ENCODE measurements at places on chromosomes 11 and 22.

- no peak for DNase-seq
Observed at GRCh38 chr11:119523539-119524157, 100.7 kb upstream of the THY1 start.

GRCh38 chr11:44260081-44260480 is 49.9 kb downstream of the ALX4 start:
- DNase-seq: no peak

DNA sequence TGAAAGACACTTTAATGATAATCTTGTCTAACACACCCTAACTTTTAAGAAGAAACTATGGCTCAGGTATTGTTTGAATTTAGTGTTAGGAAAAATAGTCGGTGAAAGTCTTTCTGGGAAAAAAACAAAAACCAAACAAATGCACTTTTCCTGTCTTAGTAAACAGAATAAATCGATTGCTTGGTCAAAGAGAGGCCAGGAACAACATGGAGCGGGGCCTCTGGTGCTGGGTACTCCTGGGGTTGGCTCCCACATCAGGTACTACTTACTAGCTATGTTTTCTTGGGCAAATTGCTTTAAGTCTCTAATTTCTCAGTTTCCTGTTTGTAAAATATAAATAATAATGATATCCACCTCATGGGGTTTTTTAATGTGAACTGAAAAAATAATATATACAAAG is 46.8 kb downstream of the NAV2 start:
- no peak for DNase-seq

DNA sequence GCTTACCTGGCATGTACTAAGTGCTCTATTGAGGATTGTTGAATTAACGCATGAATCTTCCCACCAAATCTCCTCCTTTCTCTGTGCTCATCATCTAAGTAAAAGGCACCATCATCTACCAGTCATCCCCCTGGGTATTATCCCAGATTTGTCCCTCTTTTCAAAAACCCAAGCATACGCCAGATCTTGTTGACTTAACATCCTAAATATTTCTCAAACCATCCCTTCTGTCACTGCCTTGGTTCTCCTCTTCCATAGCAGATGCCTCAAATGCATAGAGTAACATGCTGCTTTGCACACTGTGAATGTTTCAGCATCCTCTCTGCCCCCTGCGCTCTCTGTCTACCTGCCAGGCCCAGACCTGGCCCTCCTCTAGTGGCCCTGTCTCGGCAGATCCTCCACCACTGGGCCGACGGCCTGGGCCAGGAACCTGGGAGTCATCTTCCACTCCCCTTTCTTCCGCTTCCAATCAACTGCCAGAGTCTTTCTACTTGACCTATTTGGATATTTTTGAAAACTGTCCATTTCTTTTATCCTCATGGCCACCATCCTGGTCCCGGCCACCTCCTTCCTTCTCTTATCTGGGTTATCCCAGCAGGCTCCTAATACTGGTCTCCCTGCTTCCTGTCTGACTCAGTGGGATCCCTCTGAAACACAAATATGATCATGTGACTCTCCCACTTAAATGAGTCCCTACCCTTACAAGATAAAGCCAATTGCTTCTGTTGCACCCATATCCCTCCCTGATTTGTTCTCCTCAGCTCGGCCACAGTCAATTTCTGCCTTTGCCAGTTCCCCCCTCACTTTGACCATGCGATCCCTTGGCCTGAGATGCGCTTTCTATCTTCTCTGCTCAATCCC is 3.4 kb upstream of the TAB1 start:
- DNase-seq: no peak

DNA sequence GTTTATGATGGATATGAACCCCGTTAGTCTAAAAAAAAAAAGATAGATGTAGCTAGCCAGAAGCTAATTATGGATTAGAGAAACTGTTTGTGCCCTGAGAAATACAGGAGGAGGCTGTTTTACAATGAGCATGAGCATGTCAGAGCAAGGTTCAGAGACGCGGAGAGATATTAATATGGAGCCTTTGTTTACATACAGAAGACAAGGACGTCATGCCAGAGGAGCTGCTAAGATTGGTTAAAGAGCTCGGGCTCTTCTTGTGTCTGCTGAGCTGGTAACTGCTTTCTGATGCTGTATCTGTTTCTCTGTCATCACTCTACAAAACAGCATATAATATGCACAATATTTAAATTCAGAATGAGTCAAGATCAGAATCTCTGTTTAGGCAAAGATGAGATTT is 24.9 kb upstream of the CCDC89 start:
- DNase-seq: no peak

DNA sequence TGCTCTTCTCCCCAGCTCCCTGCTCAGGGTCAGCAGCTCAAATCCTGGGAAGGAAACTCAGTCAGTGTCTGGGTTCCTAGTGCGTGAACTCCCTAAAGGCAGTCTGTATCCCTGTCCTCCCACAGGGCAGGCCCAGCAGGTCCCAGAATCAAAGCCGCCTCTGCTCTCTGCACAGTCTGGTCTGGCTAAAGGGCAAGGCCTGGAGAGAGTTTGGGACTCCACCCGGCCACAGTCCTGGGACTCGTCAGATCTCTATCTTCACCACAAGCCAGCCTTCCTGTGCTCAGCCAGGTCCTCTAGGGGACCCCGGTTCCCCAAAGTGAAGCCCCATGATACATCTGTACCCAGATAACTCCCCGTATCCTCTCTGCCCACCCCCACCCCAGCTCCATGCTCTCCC is 56.2 kb upstream of the CSNK2A3 start:
- DNase-seq: no peak

GRCh38 chr22:27680636-27681035 is 120.9 kb downstream of the MN1 start:
- DNase-seq: no peak

DNA sequence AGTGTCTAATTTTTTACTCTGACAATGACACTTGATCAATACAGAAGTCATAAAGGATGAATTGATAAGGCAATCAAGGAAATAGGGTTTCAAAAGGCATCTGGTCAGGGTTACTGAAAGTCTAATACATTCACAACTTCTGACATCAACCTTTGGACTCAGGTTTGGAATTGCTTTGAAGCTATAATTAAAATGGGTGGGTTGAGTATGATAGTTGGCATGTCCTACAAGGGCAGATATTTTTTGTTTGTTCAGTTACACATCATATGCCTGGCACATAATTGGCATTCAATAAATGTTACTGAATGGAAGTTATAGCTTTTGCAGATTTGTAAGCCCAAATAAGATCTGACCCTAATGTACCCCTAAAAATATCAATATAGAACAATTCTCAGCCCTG is 7.3 kb upstream of the FUT4 start:
- DNase-seq: no peak

DNA sequence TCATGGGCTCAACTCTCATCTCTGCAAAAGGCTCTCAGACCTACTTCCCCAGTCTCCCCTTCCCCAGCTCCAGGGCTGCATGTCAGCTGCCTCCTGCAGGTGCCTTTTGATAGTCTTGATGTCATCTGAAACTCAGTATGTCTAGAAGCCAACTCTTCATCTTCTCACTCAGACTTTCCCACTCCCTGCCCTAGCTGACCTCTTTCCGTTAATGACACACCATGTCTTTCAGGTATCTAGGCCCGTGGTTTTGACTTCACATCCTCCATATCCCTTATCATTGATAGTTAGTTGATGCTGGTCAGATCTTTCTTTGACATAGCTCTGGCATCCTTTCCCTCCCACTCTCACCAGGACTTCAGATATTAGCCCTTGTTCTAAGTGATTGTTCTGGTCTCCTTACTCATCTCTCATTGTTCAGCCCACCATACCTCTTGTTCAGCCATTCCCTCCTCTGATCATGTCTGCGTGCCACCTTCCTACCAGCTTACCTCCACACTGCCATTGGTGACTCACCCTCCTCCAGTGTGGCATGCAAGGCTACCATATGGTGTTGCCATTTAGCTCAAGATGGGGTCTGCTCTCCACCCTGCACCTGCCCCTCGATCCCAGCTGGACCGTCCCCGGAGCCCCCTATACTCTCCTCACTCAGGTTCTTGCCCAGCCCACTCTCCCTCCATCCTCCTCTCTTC is 18.4 kb downstream of the TTC12 start:
- DNase-seq: no peak

GRCh38 chr22:44329179-44329796 is 16.5 kb upstream of the SHISAL1 start:
- DNase-seq: no peak

GRCh38 chr11:77384571-77384970 is 83.1 kb upstream of the GDPD4 start:
- DNase-seq: no peak
